Dorsolateral prefrontal cortex (tissue), 122 donors: ENCODE measurements at places on chromosomes 5 and 9.

GRCh38 chr5:33827885-33828284 is 63.9 kb downstream of the ADAMTS12 start:
- DNase-seq = no peak

- DNase-seq = no peak
These were observed 5.0 kb downstream of the DIRAS2 start for GRCh38 chr9:90637626-90638025.

- no peak for DNase-seq
These were observed 221.4 kb downstream of the EFNA5 start for GRCh38 chr5:107449369-107449768.

- DNase-seq = no peak
These were observed 60.5 kb downstream of the BAAT start for GRCh38 chr9:101324245-101324804.

- no peak for DNase-seq
These were observed 272.5 kb downstream of the SYK start for GRCh38 chr9:91073811-91074771.

DNA sequence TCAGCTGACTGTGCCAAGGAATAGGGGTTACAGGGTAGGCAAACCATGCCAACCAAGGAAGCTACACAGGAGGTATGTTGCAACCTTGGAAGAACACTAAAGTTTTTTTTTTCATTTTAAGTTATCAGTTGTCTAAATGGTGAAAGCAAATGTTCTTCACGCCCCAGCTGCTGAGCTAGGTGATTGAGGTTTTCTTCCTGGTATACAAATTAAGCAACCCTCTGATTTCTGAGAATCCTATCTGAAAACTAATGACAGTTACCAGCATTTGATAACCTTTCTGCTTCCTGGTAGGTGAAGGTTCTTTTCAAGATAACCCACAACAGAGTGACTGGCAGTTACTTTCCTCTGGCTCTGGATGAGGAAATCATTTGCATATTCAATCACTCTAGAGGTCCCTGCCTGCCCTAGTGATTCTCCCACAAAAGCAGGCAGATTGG is 194.9 kb downstream of the ATP10B start:
- DNase-seq = no peak

GRCh38 chr9:124506931-124507879 is at the start of gene NR5A1:
TSS of gene NR5A1 (minus strand) at chr9:124507399. CDS start at chr9:124503395, 4,004 bp downstream.
- no peak for DNase-seq

DNA sequence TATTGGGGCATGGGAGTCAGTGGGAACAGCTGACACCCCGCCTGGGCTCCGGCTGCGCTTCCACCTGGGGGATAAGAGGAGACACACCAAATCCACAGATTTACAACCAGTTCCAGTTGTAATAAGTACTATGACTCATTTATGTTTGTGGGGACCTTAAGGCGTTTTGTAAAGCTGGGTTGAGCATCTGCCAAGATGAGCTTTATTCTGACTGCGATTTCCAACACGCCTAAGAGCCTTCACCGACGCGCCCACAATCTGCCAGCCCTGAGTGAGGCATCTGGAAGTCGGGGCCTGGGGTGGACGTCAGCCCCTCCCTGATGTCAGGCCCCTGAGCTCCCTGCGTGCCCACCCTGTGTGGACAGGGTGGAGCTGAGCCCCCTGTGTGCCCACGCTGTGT is 14.3 kb upstream of the LHX3 start:
- DNase-seq = no peak

DNA sequence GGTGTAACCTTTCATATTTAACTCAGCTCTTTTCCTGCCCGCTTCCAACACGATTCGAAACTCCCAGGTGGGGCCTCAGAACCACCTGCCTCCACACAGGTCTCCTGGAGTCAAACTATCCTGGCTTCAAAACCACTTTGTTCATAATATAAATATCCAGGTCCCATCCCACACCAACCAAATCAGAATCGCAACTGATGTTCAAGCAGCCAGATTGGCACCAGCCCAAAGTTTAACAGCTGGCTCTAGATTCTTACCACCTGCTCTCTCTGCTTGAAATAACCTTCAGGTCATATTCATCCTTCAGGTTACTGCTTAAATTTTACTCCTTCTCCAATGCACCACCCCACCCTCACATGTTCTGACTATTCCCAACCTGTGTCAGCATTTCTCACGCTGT is 231.4 kb upstream of the TRPM3 start:
- no peak for DNase-seq

GRCh38 chr5:172035049-172035448 is 28.6 kb upstream of the FBXW11 start:
- no peak for DNase-seq

GRCh38 chr9:33620738-33621439 is 96.8 kb downstream of the ANKRD18B start:
- no peak for DNase-seq

- no peak for DNase-seq
These were observed 18.4 kb downstream of the ADAMTS16 start for GRCh38 chr5:5158472-5158895.

DNA sequence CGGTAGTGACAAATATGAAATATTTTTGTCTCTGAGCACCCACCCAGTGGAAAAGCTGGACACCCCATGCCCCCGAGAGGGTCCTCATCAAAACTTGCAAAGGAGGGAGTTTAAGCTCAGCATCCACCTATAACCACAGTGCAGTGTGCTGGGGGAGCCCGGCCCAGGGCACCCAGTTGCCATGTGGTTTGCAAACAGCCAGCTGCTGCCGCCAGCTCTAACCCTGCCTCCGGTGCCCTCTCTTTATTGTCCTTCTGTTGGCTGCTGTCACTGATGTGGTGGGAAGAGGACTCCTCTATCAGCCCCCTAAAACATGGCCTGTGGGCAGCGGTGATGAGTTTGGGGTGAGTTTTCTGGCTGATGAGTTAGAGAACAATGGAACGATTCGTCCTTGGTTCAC is 160.9 kb upstream of the MVB12B start:
- DNase-seq = no peak

DNA sequence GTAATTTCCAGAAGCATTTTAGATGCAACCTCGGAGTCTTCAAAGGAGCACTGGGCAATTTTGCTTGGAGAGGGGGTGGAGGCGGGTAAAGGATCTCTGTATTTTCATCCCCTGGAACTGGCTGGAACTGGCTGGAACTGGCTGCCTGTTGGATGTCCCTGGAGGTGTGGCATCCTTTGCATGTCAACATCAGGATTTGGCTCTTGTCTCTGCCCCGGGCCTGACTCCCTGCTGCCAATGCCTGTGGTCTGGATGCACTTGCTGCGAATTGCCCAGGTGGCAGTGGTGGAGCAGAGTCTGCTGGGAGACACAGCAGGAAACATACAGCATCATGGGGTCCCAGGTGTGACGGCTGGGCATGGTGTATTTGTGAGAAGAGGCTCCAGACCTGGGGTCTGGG is 391.3 kb downstream of the GADD45G start:
- DNase-seq = no peak

- no peak for DNase-seq
These were observed 38.1 kb downstream of the BASP1 start for GRCh38 chr5:17255471-17256021.

GRCh38 chr5:116462500-116462899 is 112.1 kb downstream of the SEMA6A start:
- no peak for DNase-seq

- no peak for DNase-seq
These were observed 3.4 kb upstream of the STOML2 start for GRCh38 chr9:35106343-35106730.

GRCh38 chr9:7121664-7122063 is 363.9 kb downstream of the KDM4C start:
- no peak for DNase-seq

DNA sequence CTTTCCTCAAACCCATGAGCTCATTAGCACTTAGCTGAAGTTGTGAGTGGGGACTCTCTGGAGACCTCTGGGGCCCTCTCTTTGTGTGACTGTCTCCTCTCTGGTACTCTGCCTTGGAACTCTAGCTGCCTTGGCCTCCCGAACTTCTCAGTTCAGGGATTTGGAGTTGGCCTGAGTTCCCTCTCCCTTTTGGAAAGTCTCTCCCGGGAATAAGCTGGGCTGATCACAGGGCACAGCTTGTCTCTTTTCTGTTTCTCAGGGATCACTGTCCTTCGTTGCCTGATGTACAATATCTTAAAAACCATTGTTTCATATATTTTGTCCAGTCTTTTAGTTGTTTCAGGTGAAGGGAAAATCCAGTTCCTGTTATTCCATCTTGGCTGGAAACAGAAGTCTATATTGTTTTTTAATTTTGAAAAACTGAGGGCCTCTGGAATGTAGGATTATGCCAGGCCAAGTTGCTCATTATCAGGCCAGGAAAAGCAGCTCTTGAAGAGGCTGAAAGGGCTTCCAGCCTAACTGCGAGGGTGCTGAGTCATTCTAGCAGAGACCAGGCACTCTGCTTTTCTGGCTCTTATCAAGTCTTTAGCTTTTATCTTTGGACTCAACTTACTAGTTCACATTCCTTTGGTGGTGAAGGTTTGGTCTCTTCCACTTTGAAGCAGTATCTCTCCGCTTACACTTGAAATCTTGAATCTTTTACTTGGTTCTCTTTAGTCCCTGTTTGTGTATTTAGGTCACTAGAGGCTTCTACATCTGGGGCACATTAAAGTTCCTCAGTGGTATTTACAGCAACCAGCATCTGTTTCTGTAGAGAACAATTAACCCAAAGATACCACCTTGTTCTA is 8.4 kb upstream of the RGS3 start:
- DNase-seq = no peak
